ENCODE measurements at places on chromosomes 5 and 9.

- no peak for DNase-seq
Observed at GRCh38 chr5:157198277-157198986, 17.8 kb downstream of the ITK start.

DNA sequence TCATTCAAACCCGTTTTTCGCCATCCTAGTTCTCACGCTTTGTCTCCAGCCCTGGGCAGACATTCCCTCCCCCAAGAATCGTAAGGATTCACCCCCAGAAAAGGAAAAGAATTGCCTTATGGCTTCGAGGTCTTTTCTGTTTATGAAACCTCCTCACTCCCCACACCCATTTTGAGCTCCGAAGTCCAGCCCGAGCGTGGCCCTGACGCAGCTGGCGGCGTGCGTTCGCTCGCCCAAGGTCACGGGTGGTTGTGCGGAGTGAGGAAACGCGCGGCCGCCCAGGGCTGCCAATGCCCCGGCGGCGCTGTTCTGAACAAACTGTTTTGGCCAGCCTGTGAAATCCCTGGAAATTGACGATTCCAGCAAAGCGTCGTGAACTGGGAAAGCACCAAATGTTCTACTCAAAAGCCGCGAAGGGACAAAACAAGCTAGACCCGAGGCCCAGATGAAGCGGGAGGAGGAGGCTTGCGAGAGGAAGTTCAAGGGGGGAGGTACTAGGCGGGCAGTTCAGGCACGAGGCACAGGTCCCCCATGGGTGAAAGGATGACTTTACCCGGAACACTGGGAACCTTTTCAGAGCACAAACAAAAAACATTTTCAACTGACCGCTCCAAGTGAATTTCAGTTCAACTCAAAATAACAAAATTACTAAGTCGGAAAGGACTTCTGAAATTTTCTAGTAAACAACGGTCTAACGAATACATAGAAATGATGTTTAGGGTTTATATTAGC lies 683 bp upstream of the ZFAND5 start:
- no peak for DNase-seq

DNA sequence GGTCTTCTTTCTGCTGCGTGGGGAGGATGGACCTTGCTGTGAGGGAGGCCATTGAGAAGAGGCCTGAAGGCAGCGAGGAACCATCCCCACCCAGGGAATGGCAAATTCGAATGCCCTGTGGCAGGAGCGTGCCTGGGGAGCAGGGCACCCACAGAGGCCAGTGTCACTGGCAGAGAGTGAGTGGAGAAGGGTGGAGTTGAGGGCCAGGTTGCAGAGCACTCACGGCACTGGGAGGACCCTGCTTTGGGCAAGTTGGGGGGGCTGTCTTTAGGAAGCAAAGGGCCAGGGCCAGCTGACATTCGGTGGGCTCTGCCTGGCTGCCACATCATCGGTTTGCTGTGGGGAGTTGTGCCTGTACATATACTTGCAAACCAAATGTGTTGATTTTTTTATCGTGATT lies 47.2 kb downstream of the SYK start:
- no peak for DNase-seq

DNA sequence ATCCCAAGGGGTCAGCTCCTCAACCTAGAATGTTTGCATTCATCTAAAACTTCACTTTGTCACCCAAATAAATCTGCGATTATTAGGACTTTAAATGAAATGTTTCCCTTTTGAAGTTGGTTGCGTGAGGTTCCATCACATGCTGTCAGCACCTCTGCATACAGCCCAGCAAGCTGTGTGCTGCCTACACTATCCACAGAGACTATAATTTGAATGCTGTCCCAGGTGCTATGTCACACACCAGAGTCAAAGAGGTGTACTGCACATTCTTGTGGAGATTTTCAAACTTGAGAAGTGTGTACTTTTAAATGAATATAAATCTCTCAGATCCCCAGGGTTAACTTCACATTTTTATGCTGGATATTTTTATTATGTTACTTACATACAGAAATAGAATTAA lies 19.3 kb upstream of the CKS2 start:
- DNase-seq, result no peak

Data from neuronal stem cell (in vitro differentiated cells).